ENCODE measurements at places on chromosomes 13 and 19.

DNA sequence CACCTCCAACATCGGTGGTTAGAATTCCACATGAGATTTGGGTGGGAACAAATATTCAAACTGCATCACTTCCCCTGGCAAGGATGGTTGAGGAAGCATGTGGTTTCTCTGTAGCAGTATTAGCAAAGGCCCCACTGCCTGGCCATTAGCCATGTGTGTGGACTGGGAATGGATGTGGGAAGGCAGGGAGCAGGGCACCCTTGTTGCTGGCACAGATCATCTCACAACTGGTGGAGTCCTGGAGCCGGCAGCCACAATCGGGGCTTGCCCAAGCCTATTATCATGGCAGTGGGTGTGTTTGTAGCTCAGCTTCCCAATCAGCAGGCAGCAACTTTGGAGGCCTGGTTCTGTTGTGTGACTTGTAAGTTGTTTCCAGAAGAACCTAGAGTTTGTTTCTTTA is 391.9 kb downstream of the DLEU7 start:
- no peak for DNase-seq

DNA sequence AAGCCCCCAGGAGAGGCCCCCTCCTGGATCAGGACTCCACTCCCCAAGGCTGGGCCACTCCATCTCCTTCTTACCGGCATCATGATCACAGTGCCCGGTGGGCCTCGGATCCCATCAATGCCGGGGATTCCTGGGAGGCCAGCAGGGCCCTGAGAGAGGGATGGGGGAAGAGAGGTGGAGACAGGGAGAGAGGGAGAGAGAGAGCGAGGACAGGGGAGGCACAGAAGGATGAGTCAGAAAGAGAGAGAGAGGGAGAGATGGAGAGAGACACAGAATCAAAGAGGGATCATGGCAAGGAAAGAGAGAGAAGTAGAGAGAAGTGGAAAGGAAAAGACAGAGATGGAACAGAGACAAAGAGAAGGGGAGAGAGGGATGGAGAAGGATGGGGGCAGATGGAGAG is 13.8 kb downstream of the COL5A3 start:
- DNase-seq: no peak

DNA sequence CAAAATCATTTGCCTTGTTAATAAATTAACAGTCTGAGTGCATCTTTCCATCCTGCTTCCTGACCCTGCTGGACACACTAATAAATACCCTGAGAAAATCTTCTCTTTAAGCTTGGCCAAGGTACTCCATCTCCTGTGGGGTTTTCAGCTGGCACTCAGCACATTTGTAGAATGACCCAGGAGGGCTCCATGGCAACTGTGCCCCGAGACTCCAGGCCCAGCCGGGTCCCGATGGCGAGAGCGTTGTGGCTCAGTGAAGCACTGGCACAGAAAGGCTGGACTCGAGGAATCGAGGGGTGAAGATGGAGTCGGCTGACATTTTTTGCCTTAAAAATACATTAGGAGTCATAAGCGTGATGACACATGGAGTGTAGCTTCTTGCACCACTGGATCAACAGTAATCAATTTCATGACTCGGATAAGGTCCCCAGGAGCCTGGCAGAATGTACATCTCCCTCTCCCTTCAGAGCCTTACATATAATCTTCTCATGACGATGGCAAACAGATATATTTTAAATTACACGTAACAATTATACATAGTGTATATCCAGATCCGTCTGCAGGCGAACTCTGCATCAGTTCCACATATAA is 85.4 kb downstream of the SLC7A1 start:
- DNase-seq: no peak

DNA sequence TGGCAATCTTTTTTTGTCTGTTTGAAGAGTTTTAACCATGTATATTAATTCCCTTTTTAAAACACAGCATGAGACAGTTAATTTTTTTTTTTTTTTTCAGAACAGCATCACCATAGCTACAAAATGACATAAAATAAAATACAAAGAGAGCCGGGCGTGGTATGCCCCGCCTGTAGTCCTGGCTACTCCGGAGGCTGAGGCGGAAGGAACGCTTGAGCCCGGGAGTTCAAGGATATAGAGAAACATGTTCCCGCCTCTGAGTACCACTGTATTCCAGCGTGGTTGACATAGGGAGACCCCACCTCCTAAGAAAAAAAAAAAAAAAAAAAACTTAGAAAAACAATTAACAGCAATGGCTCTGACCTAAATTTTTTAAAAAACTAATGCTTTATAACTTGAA is 10.0 kb upstream of the INSR start:
- no peak for DNase-seq

DNA sequence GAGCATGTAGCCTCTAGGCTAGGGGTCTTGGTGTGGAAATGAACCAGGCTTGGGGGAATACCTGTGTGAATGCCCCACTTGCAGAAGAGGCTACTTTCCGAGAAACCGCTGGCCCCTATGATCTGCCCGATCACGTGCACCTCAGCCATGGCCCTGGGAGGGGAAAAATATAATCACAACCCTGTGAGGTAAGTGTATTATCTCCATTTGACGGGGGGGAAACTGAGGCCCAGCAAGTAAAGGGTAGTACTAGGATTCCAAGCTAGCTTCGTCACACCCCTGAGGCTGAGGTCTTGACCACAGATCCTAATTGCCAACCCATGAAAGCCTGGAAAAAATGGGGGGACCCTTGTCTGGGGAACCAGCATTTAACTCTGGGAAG is 587 bp downstream of the B9D2 start:
- no peak for DNase-seq

GRCh38 chr19:366951-367350 is 22.4 kb upstream of the MIER2 start:
- DNase-seq: no peak

GRCh38 chr19:48405850-48406249 is 12.4 kb downstream of the GRIN2D start:
- no peak for DNase-seq

GRCh38 chr13:59340581-59340980 is 823.1 kb downstream of the DIAPH3 start:
- no peak for DNase-seq

DNA sequence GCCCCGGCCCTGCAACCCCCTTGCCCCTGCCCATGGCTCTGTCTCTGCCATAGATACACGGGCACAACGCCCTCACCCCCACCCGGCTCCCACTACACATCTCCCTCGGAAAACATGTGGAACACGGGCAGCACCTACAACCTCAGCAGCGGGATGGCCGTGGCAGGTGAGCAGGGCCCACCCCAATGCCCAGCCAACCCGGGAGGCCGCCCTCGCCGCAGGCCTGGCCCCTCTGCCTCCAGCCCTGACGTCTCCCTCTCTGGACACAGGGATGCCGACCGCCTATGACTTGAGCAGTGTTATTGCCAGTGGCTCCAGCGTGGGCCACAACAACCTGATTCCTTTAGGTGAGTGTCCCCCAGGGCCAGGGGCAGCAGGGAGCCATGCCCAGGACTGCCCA is 7.7 kb downstream of the YIPF2 start:
- no peak for DNase-seq

GRCh38 chr13:23754997-23755396 is 134.2 kb downstream of the MIPEP start:
- DNase-seq: no peak

- no peak for DNase-seq
These were observed 3.9 kb upstream of the KLK15 start for GRCh38 chr19:50837300-50837699.

DNA sequence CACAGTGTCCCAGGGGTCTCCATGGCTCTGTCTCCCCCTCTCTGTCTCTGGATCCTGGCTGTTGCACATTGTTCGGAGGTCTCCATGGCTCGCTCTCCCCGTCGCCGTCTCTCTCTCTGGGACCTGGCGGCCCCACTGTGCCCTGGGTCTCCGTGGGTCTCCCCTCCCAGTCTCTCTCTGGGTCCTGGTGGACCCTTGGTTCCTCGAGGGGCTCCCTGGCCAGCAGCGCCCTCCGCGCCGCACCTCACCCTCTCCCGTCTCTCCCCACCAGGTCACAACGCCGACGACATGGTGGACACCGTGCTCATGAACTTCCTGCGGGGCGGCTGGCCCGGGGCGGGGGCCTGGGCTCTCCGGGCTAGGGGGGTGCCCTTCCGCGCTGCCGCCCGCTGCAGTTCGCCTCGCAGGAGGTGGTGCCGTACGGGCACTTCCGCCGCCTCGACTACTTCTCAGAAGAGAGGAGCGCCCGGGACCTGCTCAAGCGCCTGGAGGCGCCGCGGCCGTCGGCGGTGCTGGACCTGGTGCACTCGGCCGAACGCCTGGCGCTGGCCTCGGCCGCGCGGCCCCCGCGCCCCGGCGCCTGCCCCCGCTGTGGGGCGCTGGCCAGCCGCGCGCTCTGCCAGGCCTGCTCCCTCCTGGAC is 29.1 kb downstream of the SIGLEC5 start:
- DNase-seq: no peak

- DNase-seq: no peak
These were observed 189.5 kb downstream of the LMO7 start for GRCh38 chr13:75825594-75825993.

- DNase-seq: no peak
These were observed 1467.8 kb downstream of the UQCRFS1 start for GRCh38 chr19:27744926-27745768.

DNA sequence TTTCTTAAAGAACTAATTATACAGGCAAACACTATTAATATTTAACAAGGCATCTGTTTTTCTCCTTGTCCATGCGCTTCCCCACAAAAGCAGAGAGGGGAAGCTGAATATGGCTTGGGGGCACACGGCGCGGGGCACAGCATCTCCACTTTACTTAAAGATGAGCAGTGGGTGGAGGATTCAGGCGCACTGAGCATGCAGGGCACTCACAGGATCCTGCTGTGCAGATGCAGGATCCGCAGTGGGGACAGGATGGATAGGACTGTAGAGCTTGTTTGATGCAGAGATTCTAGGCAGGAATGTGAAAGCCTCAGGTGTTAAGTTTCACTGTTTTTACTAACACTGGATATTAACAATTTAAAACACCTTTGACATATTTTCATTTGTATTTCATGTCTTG is 43.3 kb downstream of the ATP11A start:
- no peak for DNase-seq

GRCh38 chr19:3712663-3713611 is 4.8 kb downstream of the TJP3 start:
- DNase-seq: no peak

- peak; percentile 49 for DNase-seq
These were observed 41.3 kb downstream of the RNASEH2B start for GRCh38 chr13:50950849-50951248.

GRCh38 chr13:110713642-110713952 is at the start of gene ING1:
Gene ING1 (plus strand): TSS chr13:110713700. CDS start chr13:110714150, 450 bp downstream.
- DNase-seq: no peak

- DNase-seq: no peak
These were observed 25.5 kb upstream of the FBXO17 start for GRCh38 chr19:39001041-39001440.

GRCh38 chr13:39879286-39880035 is 224.0 kb downstream of the COG6 start:
- no peak for DNase-seq

DNA sequence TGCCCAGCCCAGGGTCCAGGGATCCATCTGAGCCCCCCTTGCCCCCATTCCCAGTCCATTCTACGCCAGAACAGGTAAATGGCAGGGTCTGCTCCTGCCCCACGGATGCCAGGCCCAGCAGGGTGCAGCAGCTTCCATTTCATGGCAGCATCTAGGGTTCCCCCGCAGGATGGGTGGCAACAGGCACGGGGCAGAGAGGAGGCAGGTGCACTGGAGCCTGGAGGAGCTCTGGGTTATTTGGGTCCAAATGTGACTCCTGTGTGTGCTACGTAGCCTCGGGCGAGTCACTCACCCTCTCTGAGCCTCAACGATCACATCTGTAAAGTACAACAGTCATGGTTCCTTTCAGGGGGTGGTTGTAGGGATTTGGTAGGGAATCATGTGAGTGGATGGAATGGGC is 27.4 kb downstream of the IL12RB1 start:
- no peak for DNase-seq

DNA sequence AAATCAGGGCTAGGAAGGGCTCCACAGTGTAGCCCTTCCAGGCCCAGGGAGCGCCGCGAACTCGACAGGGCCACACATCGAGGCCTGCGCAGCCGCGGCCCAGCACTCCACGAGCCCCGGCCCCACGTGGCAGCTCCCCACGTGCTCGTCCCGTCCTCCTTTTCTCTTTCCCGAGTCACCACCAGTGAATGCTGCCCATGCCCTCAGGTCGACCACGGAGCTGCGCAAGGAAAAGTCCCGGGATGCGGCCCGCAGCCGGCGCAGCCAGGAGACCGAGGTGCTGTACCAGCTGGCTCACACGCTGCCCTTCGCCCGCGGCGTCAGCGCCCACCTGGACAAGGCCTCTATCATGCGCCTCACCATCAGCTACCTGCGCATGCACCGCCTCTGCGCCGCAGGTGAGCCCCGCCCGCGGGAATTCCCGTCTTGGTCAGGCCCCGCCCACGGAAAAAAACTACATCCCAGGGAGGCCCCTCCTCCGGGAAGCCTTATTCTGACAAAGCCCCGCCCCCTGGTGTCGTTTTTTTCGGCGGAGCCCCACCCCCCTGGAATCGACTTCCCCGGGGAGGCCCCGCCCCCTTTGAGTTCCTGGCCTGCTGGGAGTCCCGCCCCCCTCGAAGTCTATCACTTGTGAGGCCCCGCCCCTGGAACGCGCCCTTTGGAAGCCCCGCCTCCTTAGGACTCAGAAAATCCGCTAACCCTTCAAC is 7.0 kb downstream of the HIF3A start:
- DNase-seq: no peak

- DNase-seq: no peak
These were observed 11.3 kb downstream of the NANOS3 start for GRCh38 chr19:13888281-13888680.

- DNase-seq: no peak
These were observed 80.4 kb downstream of the DLEU7 start for GRCh38 chr13:50762969-50763567.

- DNase-seq: no peak
These were observed at the start of gene SHISA7 for GRCh38 chr19:55443045-55443823. Gene SHISA7 (minus strand): TSS chr19:55443300. CDS start chr19:55442863, 437 bp downstream.

- DNase-seq: no peak
These were observed 140.8 kb downstream of the SHISA2 start for GRCh38 chr13:25910991-25911419.

GRCh38 chr19:17517898-17518297 is 6.4 kb downstream of the PGLS start:
- no peak for DNase-seq

DNA sequence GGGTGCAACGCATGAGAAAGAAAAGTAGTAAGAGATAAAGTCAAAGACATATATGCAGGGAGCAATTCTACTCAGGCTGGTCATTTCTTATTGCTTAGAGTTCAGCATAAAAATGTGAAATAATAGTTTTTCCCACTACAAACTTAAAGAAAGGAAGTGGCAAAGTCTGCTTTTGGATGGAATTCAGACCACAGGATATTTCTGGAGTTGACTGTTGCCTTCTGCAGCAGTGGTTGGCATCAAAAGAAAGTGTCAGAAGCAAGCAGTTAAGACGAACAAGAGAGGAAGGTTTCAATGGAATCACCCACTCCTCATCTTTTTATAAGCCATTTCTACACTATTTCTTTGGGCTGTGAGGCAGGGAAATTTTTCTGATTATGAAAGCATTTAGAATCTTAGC is 36.2 kb upstream of the TRPC4 start:
- DNase-seq: no peak

- DNase-seq: no peak
These were observed 134.1 kb downstream of the URI1 start for GRCh38 chr19:30076101-30076551.

GRCh38 chr19:30522341-30522740 is 150.2 kb downstream of the ZNF536 start:
- no peak for DNase-seq

Data from NCI-H1694 (cell line).